ENCODE measurements at places on chromosomes 12 and 14.

- DNase-seq: no peak
These were observed 339.5 kb downstream of the PAWR start for GRCh38 chr12:79351251-79351650.

GRCh38 chr14:106268013-106268727 lies 741.8 kb downstream of the TMEM121 start:
- peak; percentile 11 for DNase-seq

GRCh38 chr14:104221636-104222369 lies 83.4 kb downstream of the KIF26A start:
- DNase-seq: no peak

DNA sequence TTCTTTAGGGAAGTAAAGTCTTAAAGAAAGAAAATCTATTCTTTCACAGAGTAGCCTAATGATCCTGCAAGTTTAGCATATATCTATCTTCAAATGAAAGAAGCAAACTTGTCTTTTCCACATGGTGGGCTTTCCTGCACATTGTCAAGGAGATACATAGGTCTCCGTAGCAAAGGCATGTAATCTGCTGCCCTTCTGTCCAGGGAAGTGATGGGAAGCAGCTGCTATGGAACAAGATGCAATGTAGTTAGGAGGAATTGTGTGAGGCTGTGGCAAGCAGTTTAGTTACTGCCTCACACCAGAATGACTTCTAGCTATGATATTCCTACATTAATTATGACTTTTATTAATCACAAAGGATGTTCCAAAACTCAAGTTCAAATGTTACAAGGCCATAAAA lies 174.4 kb downstream of the PDZRN4 start:
- DNase-seq: no peak

DNA sequence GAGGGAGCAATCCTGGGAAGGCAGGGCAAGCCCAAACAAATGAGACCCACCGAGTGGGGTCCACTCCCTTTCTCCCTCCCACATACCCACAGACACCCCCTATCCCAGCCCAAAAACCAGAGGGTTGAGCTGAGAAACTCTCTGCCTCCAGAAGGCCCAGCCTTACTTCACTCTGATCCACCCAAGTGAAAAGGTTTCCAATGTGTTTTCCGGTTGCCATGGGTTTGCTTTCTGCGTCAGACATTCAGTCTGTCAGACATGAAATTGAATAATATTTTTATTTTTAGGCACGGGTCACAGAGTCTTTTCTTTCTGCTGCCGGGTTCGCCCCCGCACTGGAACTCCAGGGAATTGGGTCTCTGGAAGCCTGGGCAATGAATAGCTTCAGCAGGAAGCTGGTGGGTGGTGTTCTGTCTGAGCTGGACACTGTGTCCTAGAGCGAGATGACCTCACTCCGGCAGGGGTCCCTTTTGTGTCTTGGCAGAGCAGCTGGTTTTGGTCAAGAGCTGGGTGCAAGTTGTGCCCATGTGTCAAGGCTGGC lies 69.8 kb upstream of the CLMN start:
- no peak for DNase-seq

- DNase-seq: no peak
These were observed 50.4 kb downstream of the CYP46A1 start for GRCh38 chr14:99734406-99735051.

GRCh38 chr12:86042062-86042461 lies 168.0 kb downstream of the NTS start:
- DNase-seq: no peak

- DNase-seq: no peak
These were observed 38.7 kb upstream of the GPATCH2L start for GRCh38 chr14:76112889-76113624.

DNA sequence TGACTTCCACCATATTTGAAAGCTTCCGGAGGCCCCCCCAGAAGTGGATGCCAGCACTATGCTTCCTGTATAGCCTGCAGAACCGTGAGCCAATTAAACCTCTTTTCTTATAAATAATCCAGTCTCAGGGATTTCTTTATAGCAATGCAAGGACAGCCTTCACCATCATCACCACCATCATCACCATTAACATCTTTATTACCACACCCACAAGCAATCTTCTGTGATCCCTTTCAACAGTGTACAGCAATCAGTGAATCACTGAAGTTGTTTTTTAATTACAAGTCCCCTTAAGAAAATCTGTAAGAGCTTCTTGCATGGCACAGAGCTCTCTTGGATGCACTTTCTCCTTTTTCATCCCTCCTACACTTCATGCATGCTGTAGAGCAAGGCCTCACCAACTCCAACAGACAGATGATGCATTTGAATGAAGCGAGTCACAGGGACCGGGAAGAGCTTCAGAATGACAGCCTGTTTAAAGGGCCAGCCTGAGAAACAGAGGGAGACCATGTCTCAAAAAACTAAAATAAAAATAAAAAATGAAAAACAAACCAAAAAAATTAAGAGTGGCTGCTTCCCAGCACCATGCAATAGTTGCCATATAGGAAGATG lies 83.6 kb upstream of the VASH1 start:
- DNase-seq: no peak

DNA sequence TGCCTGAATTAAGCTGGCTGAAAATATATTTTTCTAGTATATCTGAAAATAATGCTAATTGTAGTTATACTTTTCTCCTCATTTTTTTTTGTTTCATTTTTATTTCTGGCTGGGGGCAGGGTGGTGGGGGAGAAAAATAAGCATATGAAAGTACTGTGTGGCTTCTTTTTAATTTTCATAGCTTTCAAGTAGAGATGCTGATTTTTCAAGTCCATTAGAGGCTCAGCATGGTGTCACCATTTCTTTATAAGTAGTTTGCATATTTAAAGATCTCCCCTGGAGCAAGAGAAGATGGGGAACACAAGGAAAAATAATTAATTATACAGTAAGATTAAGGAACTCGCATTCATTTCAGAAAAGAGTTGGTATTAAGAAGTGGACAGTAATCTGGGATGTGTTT lies 27.1 kb downstream of the TTC8 start:
- DNase-seq: no peak

GRCh38 chr12:14950421-14950820 lies 11.0 kb downstream of the ARHGDIB start:
- DNase-seq: no peak

DNA sequence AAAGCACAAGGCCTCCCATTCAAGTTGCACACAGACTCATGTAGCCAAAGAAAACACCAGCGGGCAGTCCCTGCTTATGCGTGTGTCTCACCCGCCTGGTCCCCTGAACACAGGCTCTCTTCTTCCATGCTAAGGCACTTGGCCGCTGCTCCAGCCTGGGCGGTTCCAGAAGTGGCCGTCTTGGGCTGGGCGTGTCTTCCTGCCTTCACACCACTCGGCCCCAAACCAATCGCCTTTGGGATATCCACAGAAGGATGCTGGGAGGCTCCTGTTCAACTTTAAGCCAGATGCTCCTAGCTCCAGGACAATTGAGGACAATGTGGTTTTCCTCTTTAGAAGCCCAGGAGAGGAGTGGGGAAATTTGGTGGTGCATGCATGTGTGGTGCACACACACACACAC lies 2.2 kb downstream of the SCARB1 start:
- no peak for DNase-seq

DNA sequence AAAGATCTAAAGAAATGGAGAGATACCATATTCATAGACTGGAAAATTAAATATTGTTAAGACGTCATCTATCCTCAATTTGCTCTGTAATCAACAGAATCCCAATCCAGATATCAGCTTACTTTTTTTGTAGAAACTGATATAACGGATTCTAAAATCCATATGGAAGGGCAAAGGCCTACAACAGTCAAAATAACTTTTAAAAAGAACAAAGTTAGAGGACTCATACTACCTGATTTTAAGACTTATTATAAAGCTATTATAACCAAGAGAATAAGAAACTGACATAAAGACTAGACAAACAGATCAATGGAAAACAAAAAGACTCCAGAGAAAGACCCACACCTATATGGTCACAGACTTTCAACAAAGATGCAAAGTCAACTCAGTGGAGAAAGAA lies 6.0 kb downstream of the DDX24 start:
- no peak for DNase-seq

DNA sequence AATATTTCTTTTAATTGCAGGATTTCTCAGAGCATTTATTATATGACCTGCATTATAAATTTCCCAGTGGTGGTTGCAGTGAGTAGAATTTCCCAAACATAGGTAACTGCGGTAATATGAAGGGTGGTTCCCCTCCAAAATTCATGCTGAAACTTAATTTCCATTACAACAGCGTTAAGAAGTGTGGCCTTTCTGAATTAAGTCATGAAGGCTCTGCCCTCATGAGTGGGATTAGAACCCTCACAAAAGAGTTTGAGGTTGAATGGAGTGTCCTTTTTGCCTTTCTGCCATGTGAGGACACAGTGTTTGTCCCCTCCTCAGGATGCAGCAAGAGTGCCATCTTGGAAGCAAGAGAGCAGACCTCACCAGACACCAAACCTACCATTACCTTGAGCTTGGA lies 233.6 kb downstream of the KTN1 start:
- no peak for DNase-seq

GRCh38 chr12:49553512-49554088 lies 14.3 kb downstream of the MCRS1 start:
- DNase-seq: peak; percentile 91

DNA sequence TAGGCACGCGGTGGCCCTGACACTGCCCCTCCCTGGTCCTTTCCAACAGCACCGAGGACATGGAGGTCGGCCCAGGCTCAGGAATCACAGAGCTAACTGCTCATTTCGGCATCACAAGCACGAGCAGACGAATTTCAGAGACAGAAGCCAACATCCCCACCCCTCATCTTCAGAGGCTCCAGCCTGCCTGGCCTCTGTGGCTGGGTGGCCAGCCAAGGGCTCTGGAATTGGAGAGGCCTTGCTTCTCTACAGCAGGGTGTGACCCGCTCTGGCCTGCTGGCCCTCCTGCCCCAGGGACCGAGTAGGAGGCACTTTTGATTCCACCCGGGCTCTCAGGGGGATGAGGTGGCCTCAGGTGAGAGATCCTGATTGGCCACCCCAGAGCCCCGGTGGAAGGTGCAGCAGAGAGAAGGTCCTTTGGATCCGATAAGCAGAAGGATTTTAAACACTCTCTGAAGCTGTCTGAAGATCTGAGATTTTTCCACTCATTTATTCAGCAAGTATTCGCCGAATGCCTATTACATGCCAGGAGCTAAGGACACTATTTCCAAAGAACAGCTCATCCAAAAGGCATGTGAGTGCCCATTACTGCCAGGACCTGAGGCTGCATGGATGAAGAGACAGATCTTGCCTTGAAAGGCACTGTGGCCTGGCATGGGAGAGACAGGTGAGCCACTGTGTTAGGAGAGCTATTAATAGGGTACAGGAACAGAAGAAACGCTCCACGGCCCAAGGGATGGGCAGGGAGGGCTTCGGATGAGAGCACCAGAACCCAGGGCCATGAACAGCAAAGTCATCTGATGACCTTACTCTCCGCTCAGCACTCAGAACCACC lies 10.2 kb downstream of the BAG5 start:
- DNase-seq: no peak

DNA sequence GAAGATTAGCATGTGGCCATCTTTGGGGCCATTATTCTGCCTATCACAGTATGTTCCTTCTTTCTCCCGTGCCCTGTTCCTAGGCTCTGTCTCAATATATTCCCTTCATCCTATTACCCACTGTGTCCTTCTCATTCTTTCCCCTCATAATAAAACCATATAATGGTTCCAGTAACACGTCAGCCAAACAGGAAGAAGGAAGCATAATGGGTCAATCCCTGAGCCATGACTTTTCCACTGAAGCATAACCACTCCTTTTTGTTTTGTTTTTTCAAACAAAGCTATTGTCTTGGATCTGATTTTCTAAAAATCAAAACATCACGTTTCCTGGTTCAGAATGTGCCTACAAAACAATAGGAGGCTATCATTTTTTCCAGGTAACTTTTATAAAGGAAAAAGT lies 21.3 kb upstream of the RHOJ start:
- DNase-seq: no peak

GRCh38 chr12:50641566-50641965 lies 122.3 kb upstream of the ATF1 start:
- no peak for DNase-seq

GRCh38 chr12:1529228-1529861 lies 65.0 kb downstream of the FBXL14 start:
- DNase-seq: no peak

DNA sequence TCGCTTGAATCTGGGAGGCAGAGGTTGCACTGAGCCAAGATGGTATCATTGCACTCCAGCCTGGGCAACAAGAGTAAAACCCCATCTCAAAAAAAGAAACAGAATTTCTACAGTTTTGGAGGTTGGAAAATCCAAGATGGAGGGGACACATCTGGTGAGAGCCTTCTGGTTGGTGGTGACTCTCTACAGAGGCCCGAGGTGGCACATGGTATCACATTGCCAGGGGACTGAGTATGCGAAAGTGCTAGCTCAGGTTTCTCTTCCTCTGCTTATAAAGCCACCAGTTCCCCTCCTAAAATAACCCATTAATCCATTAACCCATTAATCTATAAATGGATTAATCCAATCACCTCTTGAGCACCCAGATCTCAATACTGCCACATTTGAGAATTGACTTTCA lies 70.8 kb upstream of the DACT1 start:
- DNase-seq: no peak

DNA sequence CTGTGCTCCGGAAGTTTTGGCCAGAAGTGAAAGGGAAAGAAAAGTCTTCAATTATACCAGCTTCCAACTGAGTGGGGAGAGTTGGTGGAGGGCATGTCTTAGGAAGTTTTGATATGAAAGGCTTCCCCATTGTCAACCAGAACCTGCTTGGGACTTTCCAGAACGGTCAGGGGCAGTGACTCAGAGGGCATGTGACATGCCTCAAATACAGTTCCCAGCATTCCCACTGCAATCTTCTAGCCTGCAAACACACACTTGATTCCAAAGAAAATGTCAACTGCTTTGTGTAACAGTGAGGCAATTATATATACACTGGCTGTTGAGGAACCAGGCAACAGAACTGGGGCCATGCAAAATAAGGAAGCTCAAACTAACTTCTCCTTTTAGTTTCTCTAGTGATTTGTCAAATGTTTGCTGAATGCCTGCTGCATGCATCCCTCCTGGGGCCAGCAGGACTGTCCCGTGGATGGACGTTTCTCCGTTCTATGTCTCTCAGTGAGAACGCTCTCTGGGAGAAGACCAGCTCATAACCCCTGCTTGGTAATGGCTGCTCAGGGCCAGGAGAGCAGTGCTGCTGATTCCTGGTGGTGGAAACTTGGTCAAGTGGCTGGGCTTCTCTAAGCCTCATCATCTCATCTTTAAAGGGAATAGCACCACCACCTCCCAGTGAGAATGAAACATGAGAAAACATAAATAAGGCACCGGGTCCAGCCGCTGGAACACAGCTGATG lies 18.3 kb downstream of the SLC25A47 start:
- no peak for DNase-seq

GRCh38 chr12:120110550-120111501 lies 5.7 kb downstream of the RAB35 start:
- no peak for DNase-seq

DNA sequence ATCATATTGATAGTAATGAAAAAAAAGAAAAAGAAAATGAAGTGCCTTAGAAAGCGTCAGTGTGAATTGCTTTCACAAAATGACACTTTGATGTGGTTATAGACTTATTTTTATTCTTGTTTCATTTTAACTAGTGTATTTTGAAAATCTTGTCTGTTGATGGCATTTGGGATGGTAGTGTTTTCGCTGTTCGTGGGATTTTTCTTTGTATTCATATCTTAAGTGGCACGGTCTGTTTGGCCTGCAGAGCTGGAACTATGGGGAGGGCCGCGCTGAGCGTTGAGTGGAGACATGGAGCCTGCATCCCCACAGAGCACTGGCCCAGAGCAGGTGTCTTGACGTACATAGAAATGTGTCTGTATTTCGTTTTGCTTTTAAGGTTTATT lies 61.6 kb downstream of the WDR20 start:
- DNase-seq: no peak
